ENCODE measurements at places on chromosomes 13 and 19.

- DNase-seq, result no peak
Observed at GRCh38 chr13:105762096-105762495, 773.4 kb downstream of the EFNB2 start.

- DNase-seq, result no peak
Observed at GRCh38 chr19:22066886-22067285, 14.6 kb downstream of the ZNF257 start.

DNA sequence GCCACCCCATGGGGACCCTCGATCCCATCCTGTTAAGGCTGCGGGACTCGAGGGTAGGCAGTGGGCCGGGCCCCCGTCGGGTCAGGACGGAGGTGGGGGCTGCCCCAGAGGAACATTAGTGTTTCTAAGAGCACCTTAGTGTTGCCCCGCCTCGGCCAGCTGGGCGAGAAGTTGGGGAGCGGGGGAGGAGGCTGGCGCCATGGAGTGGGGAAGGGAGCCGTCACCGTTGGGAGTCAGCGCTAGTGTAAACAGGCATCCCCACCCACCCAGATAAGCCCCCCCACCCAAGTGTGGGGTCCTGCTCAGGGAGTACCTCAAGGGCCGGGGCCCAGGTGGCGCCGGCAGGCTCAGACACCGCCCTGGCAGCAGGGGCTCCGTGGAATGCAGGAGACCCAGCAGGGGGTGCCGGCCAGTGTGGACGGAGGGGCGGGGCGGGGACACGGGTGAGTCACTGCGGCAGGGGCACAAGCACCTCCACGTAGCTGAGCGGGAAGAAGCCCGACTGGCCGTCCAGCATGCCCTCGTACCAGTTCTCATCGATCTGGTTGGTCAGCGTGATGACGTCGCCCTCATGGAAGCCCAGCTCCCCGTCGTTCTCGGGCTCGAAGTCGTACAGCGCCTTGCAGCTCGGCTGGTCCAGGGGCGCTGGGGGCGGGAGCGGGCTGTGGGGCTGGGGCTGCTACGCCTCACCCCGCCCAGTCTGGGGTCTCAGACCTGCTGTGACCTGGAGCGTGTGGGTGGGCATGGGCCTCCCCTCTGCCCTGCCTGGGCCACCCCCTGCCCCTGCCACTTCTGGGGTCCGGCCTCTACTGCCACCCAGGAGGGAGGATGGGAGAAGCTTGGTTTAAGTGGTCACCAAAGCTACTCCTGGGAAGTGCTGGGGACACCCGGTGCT, 18.0 kb downstream of the MPND start:
- DNase-seq, result no peak

DNA sequence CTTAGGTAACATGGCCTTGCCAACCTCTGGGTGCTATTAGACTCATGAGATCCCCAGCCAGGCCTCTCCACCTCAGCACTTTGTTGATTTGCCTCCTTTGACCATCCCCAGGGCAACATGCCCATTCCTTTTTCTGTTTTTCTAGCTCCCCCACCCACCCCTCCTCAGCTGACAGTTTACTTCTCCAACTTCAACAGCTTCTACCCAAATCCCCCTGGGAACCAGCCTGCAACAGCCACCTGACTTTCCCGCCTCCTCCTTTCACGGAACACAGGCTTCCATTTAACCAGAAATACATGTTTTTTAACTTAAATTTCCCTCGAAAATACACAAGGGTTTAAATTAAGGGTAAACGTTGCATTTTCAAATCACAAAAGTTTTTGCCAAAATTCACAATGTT, 117.3 kb downstream of the DLEU7 start:
- no peak for DNase-seq

- DNase-seq, result no peak
Observed at GRCh38 chr19:10701955-10702525, 801 bp downstream of the QTRT1 start.

DNA sequence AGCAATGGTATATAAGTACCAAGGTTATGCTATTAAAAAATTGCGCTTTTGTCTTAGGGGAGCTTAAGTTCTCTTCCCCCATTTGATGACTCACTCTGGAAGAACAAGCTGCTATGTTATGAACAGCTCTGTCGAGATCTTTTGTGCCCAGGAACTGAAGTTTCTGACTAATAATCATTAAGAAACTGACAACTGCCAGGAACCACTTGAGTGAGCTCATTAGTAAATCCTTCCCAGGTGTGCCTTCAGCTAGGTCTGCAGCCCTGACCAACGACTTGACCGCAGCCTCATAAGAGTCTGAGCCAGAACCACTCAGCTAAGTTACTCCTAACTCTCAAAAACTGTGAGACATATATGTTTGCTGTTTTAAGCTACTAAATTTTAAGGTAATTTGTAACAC, 147.8 kb downstream of the SLITRK6 start:
- DNase-seq, result no peak

GRCh38 chr19:24101459-24102115, 14.6 kb downstream of the ZNF254 start:
- no peak for DNase-seq

- no peak for DNase-seq
Observed at GRCh38 chr13:50244355-50244712, 229.1 kb downstream of the KCNRG start.

- DNase-seq, result no peak
Observed at GRCh38 chr13:108834193-108834592, 204.8 kb downstream of the MYO16 start.

Data from MG63 (cell line).